ENCODE measurements at places on chromosomes 5 and 9.

- no peak for DNase-seq
These were observed 49.8 kb upstream of the SH3PXD2B start for GRCh38 chr5:172503925-172504700.

- no peak for DNase-seq
These were observed 222.4 kb upstream of the TBC1D2 start for GRCh38 chr9:98477884-98478283.

- no peak for DNase-seq
These were observed 4.6 kb upstream of the NEURL1B start for GRCh38 chr5:172636279-172637050.

DNA sequence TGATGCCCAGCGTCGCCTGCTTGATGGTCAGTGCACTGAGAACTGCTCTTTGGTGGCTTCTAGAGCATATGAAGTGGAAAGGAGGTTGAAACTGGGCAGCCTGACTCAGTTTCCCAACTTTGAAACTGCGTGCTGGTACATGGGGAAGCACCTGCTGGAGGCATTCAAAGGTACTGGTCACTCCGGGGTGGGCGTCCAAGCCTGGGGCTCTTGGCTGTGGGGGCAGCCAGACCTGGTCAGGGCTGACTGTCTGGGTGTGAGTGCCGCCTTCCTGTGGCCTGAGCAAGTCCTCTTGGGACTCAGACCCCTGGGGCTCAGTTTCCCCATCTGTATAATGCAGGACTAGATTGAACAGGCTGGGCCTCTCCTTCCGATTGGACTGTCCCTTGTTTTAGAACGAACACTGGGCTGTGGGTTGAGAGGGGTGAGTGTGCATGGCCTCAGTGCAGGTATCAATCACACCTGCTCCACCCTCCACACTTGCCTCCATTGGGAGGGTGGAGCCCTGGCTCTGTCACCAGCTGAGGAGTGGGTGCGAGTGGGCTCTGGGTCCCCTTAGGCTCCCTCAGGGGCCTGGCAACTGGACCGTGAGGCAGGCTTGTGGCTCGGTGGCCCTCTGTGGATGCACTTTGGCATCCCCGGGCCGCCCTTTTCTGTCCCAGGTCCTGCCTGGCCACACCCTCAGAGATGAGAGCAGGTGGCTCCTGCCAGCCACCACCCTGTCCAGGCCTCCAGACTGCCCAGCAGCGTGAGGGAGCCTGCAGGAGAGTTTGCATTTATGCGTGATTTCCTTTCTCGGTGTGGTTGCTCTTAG lies 80.2 kb downstream of the PHF2 start:
- DNase-seq, result no peak

- DNase-seq, result no peak
These were observed 473.5 kb downstream of the MAT2B start for GRCh38 chr5:163978897-163979296.

DNA sequence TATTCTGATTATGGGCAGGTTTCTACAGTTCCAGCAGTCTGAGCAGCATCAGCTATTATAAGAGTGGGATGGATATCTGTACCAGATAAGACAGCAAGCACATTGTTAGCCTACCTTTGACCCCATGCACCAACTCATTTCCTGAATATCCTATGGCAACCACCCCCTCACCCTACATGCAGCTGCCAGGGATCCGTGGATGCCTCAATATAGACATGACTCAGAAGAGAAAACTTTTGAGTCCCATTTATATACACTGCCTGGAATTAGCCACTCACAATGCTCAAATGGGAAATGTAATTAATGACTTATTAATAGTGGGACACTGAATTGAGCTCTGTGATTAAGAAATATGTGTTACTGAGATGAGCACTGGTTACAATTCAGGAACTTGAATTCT lies 124.4 kb downstream of the SSBP2 start:
- DNase-seq, result peak; percentile 21

- no peak for DNase-seq
These were observed 109.9 kb downstream of the RFX3 start for GRCh38 chr9:3415906-3416305.

DNA sequence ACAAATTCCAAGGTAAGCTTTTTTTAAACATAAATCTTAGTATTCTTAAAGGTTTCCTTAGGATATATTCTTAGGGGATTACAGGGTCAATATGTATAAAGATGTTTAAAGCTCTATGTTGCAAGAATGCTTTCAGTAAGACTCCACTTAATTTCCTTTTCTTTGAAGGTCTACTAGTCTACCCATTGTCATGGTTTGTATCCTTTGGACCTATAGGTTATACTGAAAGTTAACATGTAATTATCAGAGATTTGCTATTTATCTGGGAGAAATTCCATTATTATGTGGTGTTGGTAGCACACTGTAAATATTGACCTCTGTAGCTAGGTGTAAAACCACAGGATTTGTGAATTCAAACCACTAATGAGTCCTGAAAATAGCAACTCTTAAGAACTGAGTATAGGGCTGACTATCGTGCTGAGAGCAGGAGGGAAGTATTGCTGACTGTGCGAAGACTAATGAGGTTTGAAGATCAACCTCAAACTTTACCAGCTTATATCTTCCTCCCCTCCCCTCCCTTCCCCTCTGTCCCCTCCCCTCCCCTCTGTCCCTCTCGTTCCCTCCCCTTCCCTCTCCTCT lies 85.6 kb downstream of the GADD45G start:
- DNase-seq, result no peak
